ENCODE measurements at places on chromosomes 3 and 15. TPM values are rescaled to one million over a fixed set of nuclear protein-coding genes. Genes with fewer than 3 reads are reported as not detected.

The TM2D3 gene
- total RNA-seq = 30.5 TPM

GRCh38 chr15:49556437-49556836 is 64.2 kb downstream of the FAM227B start:
- no peak for DNase-seq

GRCh38 chr3:63538919-63539318 is 113.6 kb upstream of the SNTN start:
- no peak for DNase-seq

DNA sequence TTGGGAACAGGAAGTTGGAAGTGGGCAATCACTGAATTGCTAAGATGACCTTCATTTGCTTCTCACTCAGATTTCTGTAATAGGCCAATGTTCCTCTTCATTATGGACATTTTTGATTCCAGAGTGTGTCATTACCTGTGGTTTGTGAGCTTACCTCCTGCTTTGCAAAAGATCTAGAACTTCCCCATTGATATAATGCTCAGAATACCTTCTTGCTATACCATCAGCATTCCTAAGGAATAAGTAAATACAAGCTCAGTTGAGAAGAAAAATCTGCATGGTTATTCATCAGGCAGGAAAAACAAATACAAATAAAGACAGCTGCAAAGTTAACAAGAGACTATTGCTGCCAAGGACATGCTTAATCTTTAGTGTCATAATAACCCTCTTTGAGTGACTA is 5.6 kb upstream of the RPL14 start:
- DNase-seq = no peak

- no peak for DNase-seq
Observed at GRCh38 chr15:55823699-55824340, 80.9 kb upstream of the PRTG start.
